Right renal cortex interstitium (tissue), 3 donors: ENCODE measurements at places on chromosomes 16 and 17. TPM values are rescaled to one million over a fixed set of nuclear protein-coding genes. Genes with fewer than 3 reads are reported as not detected.
A peak's percentile ranks its signal among the peaks of the same experiment; 100 is the strongest.

Gene CLDN9
- 2.8 TPM for polyA plus RNA-seq

Gene TMEM231
- 19.4 TPM for polyA plus RNA-seq

Gene CDH15
- 1.2 TPM for polyA plus RNA-seq

Gene HOXB9
- polyA plus RNA-seq: 51.5 TPM

Gene CORO7
- 14.3 TPM for polyA plus RNA-seq

Gene GAST
- polyA plus RNA-seq: not detected

Gene HOXB5
- polyA plus RNA-seq: 20.4 TPM

Gene LPCAT2
- polyA plus RNA-seq: 8.6 TPM

Gene CMTM3
- 64.0 TPM for polyA plus RNA-seq

Gene BIRC5
- polyA plus RNA-seq: 25.2 TPM

Gene OTOP2
- not detected for polyA plus RNA-seq

Gene SLFN11
- 10.5 TPM for polyA plus RNA-seq

Gene PKD1
- polyA plus RNA-seq: 59.6 TPM

GRCh38 chr17:2137342-2138098 is 82.6 kb downstream of the HIC1 start:
- DNase-seq: no peak

DNA sequence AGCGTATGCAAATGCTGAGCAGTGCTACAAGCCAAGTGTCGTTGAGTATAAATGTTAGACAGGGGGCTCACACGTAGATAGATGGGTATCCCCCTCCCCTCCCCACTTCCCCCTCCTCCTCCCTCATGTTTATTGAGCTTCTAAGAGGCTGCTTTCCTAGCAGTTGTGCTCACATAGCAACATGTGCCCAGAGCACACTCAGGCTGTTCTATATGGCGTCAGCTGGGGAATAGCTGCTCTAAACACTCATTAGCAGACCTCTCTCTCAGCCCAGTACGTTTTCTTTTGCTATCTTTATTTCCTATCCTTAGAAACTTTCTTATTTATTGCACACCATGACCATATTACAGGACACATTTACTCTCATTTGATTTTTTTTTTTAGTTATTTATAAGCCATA is 1.8 kb downstream of the KCNJ2 start:
- DNase-seq: no peak

GRCh38 chr16:50692999-50693781 is at the start of gene NOD2:
TSS of gene NOD2 (plus strand) at chr16:50693606. CDS start at chr16:50699496, 5,890 bp downstream.
- no peak for DNase-seq

GRCh38 chr17:51398687-51399086 is 138.3 kb downstream of the UTP18 start:
- no peak for DNase-seq

- no peak for DNase-seq
These were observed 280.0 kb downstream of the SOX9 start for GRCh38 chr17:72400863-72401262.

- DNase-seq: no peak
These were observed 80.2 kb upstream of the STAC2 start for GRCh38 chr17:39305978-39306377.

GRCh38 chr16:12348733-12349704 is 372.5 kb downstream of the SNX29 start:
- no peak for DNase-seq

- DNase-seq: peak; percentile 68
These were observed 19.9 kb upstream of the ZNF750 start for GRCh38 chr17:82859431-82860403.

- no peak for DNase-seq
These were observed 94.1 kb upstream of the ZNF750 start for GRCh38 chr17:82933911-82934310.

DNA sequence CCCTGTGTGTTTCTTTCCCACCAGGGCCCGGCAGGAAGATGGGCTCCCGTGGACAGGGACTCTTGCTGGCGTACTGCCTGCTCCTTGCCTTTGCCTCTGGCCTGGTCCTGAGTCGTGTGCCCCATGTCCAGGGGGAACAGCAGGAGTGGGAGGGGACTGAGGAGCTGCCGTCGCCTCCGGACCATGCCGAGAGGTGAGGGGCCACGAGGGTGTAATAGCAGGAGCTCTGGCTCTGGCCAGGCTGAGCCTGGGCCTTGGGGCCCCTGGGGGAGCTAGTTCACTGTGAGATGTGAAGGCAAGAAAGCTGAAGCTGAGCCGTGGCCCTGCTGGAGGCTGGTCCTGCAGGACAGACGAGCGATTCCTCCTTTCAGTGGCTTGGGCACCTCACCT is 20.0 kb downstream of the C1QTNF1 start:
- no peak for DNase-seq

DNA sequence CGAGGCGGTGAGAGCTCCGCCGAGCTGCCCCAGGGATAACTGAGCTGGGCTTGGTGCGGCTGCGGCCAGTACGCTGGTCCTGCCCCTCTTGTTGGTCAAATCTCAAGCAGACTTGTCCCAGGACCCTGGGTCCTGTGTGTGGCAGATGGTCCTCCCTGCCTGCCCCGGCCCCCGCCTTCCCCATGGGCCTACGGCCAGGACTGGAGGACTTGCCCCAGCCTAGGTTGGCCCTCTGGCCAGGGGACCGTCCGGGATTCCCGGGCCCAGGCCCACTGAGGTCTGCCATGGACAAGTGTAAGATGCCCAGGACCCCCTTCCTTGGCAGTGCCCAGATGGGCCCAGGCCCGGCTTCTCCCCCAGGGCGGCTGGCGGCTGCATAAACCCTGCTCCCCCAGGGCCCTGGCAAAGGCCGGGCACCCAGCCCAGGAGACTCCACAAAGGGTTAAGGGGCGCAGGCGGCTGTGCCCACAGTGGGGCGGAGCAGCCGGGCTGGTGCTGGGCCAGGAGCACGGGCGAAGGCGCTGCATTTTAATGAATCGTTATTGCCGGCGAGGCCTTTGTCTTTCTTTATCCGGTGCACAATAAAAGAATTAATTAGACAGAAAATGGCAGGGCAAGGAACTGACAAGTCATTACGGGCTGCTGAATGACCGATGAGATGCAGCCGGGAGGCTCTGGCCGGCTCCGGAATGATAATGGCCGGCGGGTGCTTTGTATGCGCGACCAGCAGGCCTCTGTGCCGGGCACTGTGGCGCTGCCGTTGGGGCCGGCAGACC is 9.1 kb downstream of the SOX8 start:
- no peak for DNase-seq

GRCh38 chr16:69396187-69397061 is 10.6 kb upstream of the TERF2 start:
- peak; percentile 88 for DNase-seq

DNA sequence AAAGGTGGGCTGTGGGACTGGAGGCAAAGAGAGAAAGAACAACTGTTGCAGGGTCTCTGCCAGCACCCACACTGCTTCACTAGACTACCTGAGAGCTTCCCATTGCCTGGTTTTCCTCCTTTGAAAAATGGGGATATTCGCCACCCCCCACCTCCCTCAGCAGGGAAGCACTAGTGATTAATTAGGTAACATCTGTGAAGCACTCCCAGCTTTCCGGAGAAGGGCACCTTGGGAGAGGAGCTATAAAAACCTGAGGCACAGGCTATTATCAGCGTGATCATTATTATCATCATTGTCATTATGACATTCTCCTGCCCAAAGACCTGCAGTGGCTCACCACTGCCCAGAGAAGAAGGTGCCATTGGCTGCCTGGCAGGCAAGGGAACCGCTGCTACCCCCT is 83.5 kb downstream of the XYLT1 start:
- no peak for DNase-seq

DNA sequence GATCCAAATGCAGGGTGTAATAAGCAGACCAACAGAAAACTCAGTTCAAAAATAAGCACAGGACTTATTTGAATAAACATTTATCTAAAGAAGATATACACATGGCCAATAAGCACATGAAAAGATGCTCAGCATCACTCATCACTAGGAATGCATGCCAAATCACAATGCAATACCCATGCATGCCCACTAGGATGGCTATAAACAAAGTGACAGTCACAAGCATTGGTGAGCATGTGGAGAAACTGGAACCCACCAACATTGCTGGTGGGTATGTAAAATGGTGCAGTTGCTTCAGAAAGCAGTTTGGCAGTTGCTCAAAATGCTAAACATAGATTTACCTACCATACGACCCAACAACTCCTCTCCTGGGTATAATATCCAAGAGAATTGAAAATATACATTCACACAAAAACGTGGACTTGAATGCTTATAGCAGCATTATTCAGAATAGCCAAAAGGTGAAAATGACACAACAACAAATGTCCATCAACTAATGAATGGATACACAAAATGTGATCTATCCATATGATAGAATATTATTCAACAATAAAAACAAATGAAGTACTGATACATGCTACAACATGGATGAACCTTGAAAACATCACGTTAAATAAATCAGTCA is 20.1 kb downstream of the UBE2O start:
- no peak for DNase-seq

GRCh38 chr16:10658943-10659342 is 35.8 kb downstream of the TEKT5 start:
- no peak for DNase-seq

GRCh38 chr17:77400445-77400870 is 259.7 kb downstream of the SEC14L1 start:
- DNase-seq: no peak

- no peak for DNase-seq
These were observed 13.9 kb downstream of the JPT2 start for GRCh38 chr16:1691956-1692355.

- DNase-seq: no peak
These were observed 64.1 kb downstream of the PLD6 start for GRCh38 chr17:17141860-17142552.

DNA sequence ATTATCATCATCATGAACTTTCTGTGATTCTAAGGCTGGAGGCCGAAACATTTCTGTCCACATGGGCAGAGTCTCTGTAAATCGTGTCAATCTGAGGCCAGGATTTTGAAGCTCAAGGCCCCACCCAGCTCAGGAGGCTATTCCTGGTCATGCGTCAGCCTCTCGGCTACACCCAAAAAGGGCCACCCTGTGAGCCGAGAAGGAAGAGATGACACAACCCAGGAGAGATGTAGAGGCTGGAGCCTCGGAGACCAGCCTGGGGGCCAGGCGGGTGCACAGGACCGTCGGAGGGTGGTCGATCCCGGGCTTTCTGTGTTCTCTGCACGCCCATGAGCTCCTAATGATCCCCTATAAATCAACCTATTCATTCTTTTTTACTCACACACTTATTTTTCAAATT is 1.1 kb upstream of the CACNG1 start:
- DNase-seq: no peak

- no peak for DNase-seq
These were observed 6.9 kb downstream of the RGS9 start for GRCh38 chr17:65143889-65144604.

GRCh38 chr16:27967169-27967568 is 96.3 kb downstream of the GSG1L start:
- DNase-seq: no peak

- DNase-seq: no peak
These were observed 133.0 kb upstream of the GSE1 start for GRCh38 chr16:85479972-85480726.

GRCh38 chr17:63345611-63346010 is 100.5 kb downstream of the CYB561 start:
- no peak for DNase-seq

GRCh38 chr17:41740506-41740905 is 6.1 kb upstream of the HAP1 start:
- DNase-seq: no peak

DNA sequence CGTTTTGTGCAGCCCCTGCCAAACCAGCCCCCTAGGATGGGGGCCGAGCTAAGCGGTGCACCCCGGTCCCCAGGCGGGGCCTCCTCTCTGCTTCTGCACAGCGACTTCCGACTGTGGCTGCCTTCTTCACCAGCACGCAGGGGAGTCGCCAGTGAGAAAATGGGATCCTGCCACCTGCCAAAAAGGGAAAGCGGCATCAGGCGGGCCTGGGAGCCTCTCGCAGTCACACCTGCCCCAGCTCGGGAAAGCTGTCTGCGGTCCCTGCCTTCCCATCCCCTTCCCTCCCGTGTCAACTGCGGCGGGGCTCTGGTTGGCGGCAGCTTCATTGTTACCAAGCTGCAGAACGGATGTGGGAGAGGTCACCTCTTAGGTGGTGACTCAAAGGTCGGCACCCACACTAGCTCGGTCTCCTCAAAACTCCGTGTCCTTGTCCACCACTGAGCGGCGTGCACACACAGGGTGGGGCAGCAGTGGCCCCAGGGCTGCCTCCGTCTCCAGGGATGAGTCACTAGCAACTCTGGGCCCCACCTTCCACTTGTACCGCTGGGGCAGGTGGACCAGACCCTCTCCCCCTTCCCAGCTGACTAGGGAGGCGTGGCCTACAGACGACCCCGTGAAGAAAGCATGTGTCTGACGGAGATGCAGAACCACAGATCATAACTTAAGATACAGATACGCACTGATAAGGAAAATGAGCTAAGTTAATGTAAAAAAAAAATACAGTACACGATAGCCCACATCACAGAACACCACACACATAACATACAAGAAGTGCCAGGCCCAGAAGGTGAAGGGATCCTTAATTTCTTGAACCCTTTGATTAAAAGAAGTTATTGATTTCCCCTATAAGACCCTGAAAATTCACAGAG is 1.5 kb upstream of the PCYT2 start:
- DNase-seq: no peak

- DNase-seq: no peak
These were observed 294.9 kb downstream of the MAP2K6 start for GRCh38 chr17:69709441-69709840.

GRCh38 chr17:78862073-78863023 is 21.7 kb upstream of the USP36 start:
- no peak for DNase-seq

GRCh38 chr17:78986048-78986648 is 6.4 kb upstream of the LGALS3BP start:
- no peak for DNase-seq

GRCh38 chr17:45299361-45299760 is 17.5 kb downstream of the MAP3K14 start:
- no peak for DNase-seq

GRCh38 chr17:71423871-71424546 is 696.8 kb upstream of the SOX9 start:
- no peak for DNase-seq

DNA sequence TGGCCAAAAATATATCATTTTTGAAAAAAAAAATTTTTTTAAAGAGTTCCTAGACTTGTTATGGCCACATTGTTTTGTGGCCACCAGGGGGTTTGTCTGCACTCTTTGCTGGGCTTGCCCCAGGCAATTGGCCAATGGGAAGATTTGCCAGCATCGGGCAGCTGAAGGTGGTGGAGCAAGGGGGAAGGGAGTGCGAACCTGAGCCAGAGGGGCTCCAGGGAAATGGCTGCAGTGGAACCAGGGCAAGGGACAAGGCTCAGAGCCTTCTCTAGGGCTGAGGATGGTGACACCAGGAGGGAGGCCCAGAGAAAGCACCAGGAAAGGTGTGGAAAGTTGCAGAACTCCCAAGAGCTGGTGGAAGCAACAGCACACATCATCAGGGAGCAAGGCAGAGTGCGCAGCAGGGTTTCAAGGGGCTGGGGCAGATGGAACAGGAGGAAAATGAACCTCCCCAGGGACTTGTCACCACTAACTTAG is 15.5 kb upstream of the CMIP start:
- DNase-seq: no peak

- DNase-seq: no peak
These were observed 56.4 kb upstream of the SLC25A19 start for GRCh38 chr17:75345514-75346167.
